ENCODE measurements at places on chromosomes 5 and 9. TPM values are rescaled to one million over a fixed set of nuclear protein-coding genes. Genes with fewer than 3 reads are reported as not detected.

DNA sequence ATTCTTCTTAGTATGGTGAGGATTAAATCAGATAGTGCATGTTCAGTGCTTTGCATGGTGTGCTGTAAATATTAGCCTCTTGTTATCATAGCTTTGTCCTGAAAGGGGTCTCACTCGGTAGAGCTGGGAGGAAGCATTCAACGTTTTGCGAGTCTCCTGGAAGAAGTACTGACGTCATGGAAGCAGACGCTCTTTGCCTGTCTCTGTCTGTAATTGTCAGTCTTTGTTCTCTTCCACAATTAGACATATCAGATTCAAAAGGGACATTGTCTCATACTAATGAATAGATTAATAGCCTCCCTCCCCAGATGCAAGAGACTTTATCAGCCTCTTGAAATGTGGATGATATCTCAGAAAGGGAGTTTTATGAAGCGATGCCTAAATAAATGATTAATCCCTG is 91.8 kb upstream of the CXCL14 start:
- DNase-seq = no peak

GRCh38 chr5:111469293-111469896 is 42.9 kb downstream of the STARD4 start:
- DNase-seq = no peak

DNA sequence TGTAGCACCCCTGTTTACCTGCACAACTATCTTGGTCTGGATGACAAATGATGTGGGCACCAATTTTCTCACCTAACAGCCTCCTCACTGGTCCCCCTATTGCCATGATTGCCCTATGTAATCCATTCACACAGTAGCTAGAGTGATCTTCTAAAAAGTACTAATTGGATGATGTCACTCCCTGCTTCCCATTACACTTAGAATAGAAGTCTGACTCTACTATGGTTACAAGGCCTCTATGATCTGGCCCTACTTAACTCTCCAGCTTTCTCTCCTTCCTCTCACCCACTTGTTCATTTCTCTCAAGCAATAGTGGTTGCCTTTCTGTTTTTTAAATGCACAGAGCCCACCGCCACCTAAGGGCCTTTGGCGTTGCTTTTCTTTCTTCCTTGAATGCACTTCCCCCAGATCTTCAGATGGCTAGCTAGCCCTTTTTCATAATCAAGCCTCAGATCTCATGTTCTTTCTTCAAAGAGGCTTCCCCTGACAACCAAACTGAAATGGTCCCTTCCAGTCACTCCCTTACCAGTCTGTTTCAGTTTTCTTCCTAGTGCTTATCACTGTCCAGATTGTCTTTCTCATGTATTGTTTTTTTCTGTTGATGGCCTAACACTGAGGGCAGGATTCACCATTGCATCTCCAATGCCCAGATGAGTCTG is 8.7 kb downstream of the IGIP start:
- no peak for DNase-seq

DNA sequence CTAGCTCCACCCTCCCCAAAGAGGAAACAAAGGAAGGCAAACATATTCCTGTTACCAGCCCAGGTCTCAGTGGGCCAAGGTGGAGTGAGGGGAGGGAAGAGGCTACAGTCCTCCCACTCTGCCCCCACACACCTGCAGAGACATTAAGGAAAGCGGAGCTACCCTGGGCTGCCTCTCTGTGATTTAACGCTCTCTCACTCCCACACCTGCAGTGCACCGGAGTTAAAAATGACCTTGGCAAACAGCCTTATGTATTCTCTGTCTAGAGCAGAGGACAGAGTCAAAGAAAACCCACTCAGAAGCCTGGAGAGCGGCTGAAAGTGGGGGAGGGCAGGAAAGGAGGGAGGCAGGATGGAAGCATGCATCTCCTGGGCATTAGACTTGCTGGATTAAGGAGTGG is 32.7 kb downstream of the KCNIP1 start:
- no peak for DNase-seq

- no peak for DNase-seq
Measured at GRCh38 chr5:90613459-90613858, 54.9 kb downstream of the ADGRV1 start.

GRCh38 chr5:134784946-134785620 is 26.5 kb downstream of the DDX46 start:
- DNase-seq = no peak

DNA sequence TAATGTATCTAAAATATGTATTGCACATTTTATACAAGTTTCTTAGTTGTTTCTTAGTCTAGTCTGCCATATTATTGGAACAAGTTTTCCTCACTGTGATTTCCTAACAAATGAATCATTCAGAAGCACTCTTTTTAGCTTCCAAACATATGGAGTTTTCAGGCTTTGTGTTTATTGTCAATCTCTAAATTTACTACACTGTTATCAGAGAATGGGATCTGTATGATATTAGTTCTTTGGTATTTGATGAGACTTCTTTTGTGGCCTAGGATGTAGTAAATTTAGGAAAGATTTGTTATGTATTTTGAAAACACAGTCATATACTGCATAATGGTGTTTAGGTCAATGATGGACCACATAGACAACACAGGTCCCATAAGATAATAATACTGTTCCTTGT is 25.7 kb downstream of the SREK1IP1 start:
- no peak for DNase-seq

DNA sequence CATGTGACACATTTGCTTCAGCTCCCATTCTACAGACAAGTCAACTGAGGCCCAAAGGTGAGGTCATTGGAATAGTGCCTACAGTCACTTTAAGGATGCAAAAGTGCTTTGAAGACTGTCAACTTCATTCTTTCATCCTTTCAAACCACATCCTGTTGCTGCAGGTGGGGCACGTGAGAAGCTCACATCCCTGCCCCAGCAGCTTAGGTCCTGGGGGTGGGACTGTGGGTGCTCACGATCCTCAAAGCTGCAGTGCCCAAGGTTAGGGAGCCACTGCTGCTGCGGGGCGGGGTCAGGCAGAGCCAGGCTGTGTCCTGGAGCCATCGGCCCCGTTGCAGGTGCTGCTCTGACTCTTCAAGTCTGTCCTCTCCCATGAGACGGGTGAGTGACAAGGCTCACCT is 57.9 kb upstream of the IER5L start:
- DNase-seq = no peak

GRCh38 chr9:21294364-21294774 is 10.7 kb downstream of the IFNA5 start:
- DNase-seq = no peak

GRCh38 chr5:124630767-124631704 is 115.4 kb downstream of the ZNF608 start:
- DNase-seq = no peak

GRCh38 chr5:80941496-80941895 is 18.7 kb upstream of the RASGRF2 start:
- DNase-seq = no peak

DNA sequence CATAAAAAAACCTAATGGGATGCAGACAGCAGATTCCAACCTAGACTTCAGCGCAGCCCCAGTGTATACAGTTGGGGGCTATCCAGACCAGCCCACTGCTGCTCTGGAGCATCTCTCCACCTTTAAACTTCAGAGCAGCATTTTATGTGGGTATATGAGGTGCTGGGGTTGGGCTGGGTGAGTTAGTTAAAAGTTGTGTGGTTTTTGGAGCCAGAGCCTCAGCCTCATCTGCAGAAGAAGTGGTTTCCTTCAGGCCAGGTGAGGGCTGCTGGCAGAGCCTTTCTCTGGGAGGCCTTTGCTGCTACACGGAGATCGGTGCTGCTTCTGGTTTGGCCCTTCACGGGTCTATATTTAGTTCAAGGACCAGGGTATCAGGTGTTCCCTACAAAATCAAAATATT is 228.3 kb downstream of the PDZD2 start:
- DNase-seq = peak; percentile 55

DNA sequence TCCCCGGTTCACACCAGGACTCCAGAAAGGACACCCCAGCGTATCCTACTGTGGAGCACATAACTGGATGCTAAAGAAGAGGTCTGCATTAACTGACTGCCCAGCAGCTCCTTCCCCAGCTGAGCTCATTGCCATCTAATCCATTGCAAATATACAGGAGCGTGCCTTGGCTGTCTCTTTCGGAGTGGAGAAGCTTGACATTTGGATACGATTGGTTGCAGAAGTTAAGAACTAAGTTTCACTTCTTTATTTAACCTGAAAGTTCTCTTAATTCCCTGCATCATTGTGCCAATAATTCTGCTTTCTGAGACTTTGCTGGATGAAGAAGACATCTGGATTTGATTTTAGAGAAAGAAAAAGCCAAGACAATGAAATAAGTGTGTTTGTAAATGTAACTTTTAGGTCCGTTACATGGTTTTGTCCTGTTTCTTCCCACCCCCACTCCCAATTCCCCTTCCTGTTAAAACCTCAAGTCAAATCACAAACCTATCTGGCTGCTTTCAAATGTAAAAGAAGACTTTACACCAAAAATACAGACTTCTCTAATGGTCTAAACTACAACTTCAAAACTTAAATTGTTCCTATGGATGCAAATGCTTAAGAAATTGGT is 33.9 kb downstream of the TAS2R1 start:
- DNase-seq = no peak

- DNase-seq = peak; percentile 73
Measured at GRCh38 chr5:126450346-126450745, 27.1 kb downstream of the GRAMD2B start.

DNA sequence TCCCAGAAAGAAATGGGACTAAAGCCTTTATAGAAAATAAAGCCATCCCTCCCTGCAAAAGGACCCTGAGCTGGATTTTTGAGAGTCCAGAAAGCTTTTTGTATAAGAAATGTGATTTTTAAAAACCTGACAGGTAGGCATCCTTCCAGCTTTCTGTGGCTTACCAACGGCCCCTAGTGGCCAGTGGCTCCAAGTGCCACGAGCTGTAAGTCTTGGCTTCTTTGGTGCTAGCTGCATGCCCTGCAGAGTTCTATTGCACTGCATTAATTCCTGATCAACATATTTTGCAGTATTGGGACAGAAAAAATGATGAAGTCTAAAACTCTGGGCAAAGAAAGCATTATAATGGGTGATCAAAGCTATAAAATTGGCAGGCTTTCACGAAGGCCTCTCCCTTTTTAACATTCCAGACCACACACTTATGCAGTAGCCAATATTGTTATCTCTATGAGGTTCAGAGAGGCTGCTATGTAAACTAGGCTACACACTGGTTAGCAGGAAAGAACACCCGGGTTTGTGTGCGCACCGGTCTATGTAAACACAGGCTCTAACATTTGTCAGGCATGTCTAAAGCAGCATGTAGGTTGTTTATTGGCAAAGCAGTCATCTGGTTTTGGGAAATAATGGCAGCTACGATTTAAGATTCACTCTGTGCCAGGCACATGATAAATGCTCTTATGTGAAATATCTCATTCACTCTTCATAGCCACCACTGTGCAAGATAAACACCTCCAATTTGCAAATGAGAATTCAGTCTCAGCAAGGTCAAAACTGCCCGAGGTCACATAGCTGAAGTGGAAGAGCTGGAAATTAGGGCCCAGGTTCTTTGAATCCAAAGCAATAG is 55.2 kb downstream of the NMUR2 start:
- DNase-seq = no peak

DNA sequence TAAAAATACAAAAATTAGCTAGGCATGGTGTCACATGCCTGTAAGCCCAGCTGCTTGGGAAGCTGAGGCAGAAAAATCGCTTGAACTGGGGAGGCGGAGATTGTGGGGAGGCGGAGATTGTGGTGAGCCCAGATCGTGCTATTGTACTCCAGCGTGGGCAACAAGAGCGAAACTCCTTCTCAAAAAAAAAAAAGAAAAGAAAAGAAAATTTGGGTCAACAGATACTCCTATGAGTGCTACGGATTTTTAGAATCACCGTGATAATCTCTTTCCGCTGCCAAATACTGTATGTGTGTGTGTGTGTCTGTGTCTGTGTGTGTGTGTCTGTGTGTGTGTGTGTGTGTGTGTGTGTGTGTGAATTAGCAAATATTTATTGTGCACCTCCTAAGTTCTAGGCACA is 64.4 kb downstream of the ARRDC3 start:
- no peak for DNase-seq

DNA sequence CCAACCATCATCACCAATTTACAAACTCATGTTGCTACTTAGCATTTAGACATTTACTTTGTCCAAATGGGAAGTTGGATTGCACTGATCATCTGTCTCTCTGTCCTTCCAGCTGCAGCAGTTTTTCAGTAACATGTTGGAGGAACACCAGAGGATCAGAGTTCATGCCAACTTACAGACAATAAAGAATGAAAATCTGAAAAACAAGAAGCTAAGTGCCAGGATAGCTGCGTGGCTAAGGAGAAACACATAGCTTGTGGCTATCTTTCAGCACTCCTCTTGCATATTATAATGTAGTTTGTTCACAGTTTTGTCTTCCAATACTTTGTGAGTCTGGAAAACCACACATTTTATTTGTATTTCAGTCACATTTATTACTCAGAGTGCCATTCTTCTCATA is 6.4 kb upstream of the ARL14EPL start:
- DNase-seq = no peak

GRCh38 chr5:14431534-14431933 is 150.1 kb upstream of the OTULINL start:
- DNase-seq = no peak

- DNase-seq = no peak
Measured at GRCh38 chr5:145237843-145238242, 597.3 kb downstream of the PRELID2 start.

- DNase-seq = no peak
Measured at GRCh38 chr5:31962351-31962751, 211.8 kb downstream of the GOLPH3 start.

GRCh38 chr9:114317665-114318357 is 5.1 kb upstream of the ORM1 start:
- no peak for DNase-seq

DNA sequence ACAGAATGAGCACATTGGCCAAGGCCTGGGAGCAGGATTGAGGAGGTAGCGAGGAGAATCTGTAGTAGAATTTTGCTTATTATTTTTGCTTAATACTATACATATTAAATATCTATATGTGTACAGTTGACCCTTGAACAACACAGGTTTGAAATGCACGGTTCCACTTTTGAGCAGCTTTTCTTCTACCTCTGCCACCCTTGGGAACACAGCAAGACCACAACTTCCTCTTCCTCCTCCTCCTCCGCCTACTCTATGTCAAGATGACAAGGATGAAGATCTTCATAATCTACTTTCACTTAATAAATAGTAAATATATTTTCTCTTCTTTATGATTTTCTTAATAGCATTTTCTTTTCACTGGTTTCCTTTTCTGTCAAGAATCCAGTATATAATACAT is 541.4 kb downstream of the KCTD16 start:
- DNase-seq = no peak

Gene HACD4
- total RNA-seq = 16.5 TPM

Gene SLIT3
- 0.80 TPM for total RNA-seq

Gene TMEM232
- 0.66 TPM for total RNA-seq

Gene FAM81B
- not detected for total RNA-seq

Gene SPATA31E1
- not detected for total RNA-seq

Gene RASGEF1C
- not detected for total RNA-seq

Gene C5orf58
- total RNA-seq = not detected

Gene DOCK2
- total RNA-seq = 317 TPM

Gene CDC20B
- not detected for total RNA-seq

Gene WWC1
- total RNA-seq = 0.42 TPM

Gene RAB14
- total RNA-seq = 57.3 TPM

Gene TMOD1
- 1.9 TPM for total RNA-seq

Gene PCA3
- not detected for total RNA-seq

Gene FAXDC2
- total RNA-seq = 2.9 TPM

Gene TRIM36
- total RNA-seq = 0.25 TPM

Gene JAKMIP2
- 16.1 TPM for total RNA-seq

Gene CSF2
- total RNA-seq = 1.2 TPM

Gene ENTREP1
- not detected for total RNA-seq

Gene ADAMTSL1
- total RNA-seq = not detected

Gene PCDHB15
- not detected for total RNA-seq

Gene ANKRD18B
- 0.13 TPM for total RNA-seq
